RPMI8226 (cell line): ENCODE measurements at places on chromosomes 12 and 14.

- DNase-seq: peak; percentile 2
Observed at GRCh38 chr14:49769171-49769570, 1.2 kb downstream of the KLHDC2 start.

DNA sequence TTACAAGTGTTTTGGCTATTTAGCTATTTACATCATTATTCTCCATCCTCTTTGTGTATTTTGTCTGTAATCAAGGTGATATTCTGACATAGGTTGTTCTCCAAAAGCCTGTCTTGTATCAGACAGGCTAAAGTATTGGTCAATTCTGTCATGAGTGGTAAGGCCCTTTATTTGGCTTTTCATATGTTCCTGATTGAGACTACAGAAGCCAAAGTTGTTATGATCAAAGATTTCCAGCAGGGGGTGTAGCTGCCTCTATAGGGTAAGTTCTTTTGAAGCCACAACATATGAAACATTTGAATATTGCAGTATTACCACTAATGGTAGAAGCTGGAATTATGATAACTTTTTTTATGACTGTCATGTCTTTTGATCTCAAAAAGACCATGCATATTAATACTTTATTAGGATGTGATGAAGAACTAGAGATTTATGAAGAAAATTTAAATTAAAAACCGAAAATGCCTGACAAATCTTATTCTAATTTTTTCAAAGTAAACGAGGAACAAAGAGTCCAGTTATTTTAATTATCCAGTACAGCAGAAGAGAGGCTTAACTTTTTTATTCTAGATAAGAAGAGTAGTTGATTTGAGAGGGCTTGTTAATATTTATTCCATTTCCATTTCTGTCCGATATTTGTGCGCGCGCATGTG is 3.4 kb upstream of the ARHGAP5 start:
- DNase-seq: peak; percentile 71

DNA sequence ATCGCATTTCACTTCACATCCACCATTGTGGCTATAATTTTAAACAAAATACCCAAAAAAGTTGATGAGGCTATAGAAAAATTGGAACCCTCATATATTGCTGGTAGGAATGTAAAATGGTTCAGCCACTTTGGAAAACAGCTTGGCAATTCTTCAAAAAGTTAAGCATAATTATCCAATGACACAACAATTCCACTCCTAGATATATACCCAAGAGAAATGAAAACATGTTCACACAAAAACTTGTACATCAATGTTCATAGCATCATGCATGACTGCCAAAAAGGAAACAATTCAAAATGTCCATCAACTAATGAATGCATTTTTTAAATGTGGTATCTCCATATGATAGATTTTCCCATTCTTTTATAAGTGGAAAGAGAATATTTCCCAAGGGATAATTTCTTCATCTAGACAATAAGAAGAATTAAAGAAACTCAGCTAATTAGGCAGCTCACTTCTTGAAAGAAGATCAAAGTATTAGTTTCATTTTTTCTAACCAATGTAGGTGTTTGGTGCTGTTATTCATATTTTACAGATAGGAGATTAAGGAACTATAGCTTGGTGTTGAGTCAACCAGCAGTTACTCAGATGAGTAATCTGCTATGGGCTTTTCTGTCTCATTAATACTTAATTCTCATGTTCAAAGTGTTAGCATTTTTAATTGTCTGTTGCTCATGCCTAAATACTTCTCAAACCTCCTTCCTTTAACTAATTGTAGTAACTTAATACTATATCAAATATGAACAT is 32.8 kb downstream of the YEATS4 start:
- no peak for DNase-seq

GRCh38 chr12:3333583-3333982 is 157.4 kb upstream of the PRMT8 start:
- DNase-seq: no peak

GRCh38 chr14:73829526-73830431 is 21.9 kb upstream of the PTGR2 start:
- no peak for DNase-seq

GRCh38 chr12:109115758-109116610 is at the start of gene ACACB:
Gene ACACB, plus strand, starts transcription at chr12:109116587. Its CDS starts 22,819 bp downstream, at chr12:109139406.
- DNase-seq: no peak

- peak; percentile 36 for DNase-seq
Observed at GRCh38 chr12:132490422-132491137, 629 bp downstream of the FBRSL1 start.

DNA sequence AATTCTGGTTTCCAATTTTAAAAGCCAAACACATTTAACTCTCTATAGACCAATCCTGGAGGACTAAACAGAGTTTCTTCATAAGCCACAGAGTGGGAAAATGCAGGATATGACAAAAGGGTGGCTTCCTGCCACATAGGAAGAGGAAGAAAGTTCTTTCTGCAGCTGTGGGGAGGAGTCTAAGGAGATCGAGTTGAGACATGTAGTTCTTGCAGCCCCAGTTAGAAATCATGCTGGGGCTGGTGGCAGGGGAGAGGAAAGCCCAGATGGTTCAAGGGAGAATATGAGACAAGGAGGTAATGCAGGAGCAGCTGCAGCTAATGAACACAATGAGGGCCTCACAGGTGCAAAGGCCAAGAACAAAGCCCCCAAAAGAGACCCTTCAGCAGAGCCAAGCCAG is 85.0 kb upstream of the ARID2 start:
- peak; percentile 19 for DNase-seq

- DNase-seq: no peak
Observed at GRCh38 chr14:56172571-56172971, 54.4 kb downstream of the PELI2 start.

- no peak for DNase-seq
Observed at GRCh38 chr12:26630546-26631027, 202.4 kb downstream of the ITPR2 start.

DNA sequence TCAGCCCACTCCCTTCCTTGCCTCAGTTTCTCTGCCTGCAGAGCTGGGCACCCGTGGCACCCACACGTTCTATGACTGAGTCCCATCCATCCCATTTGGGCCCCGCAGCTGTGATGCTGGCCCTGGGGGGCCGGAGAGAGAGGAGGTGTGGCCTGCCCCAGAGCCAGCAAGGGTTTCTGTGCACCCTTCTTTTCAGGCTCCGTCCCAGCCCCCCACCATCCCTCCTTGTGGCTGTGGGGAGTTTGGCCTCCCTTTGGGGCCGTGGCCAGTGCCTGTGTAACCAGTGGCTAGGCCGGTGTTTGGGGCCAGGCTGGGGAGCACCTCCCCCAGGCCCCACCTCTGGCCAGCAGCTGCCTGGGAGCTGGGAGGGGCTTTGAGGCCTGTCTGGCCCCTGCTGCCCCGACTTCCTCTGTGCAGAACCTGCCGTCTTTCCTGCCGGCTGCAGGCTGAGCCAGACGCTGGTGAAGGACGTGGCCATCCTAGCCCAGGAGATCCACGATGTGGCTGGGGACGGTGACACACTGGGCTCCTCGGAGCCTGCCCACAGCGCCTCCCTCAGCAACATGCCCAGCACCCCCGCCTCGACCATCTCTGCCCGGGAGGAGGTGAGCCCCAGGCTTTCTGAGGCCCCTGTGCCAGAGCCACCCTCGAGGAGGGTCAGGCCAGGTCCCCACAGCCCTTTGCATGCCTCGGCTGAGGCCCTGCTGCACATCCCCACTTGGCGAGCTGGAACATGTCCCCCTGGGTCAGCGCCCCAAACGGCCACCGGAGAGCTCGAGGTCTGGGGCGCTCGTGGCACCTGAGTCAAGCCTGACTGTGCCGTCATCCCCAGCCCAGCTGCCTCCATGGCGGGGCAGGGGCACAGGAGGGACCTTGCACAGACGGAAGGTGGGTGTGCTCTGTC is 27.7 kb downstream of the CEP170B start:
- DNase-seq: no peak

DNA sequence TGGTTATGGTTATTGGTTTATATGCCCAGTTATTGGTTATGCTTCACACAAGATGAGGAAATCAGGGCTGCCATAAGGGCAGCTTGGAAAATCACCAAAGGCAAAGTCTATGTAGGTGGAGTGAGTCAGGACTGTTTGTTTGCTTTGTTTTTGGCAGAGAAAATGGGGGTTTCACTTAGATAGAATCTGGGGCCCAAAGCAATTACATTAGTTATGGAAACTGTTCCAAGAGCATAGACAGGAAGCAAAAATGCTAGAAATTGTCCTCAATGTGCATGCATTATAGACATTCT is 2.2 kb downstream of the VAMP1 start:
- no peak for DNase-seq

DNA sequence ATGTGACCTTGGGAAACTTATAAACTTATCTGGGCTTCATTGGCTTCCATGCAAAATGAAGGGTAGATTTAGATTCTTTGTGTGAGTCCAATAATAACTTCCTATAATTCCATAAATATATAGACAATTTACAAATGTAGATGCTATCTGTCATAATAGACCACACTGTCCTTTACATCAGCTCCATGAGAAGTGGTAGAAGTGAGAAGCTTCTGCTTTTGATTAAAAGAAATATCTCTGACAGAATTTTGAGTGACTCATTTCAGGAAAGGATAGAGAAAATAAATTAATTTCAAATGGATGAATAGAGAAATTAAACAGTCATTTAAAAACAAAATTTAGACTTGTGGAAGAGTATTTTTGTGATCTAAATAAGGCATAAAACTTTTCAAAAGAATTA is 329.7 kb upstream of the ATP2B1 start:
- no peak for DNase-seq

DNA sequence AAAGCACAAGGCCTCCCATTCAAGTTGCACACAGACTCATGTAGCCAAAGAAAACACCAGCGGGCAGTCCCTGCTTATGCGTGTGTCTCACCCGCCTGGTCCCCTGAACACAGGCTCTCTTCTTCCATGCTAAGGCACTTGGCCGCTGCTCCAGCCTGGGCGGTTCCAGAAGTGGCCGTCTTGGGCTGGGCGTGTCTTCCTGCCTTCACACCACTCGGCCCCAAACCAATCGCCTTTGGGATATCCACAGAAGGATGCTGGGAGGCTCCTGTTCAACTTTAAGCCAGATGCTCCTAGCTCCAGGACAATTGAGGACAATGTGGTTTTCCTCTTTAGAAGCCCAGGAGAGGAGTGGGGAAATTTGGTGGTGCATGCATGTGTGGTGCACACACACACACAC is 2.2 kb downstream of the SCARB1 start:
- DNase-seq: peak; percentile 36

DNA sequence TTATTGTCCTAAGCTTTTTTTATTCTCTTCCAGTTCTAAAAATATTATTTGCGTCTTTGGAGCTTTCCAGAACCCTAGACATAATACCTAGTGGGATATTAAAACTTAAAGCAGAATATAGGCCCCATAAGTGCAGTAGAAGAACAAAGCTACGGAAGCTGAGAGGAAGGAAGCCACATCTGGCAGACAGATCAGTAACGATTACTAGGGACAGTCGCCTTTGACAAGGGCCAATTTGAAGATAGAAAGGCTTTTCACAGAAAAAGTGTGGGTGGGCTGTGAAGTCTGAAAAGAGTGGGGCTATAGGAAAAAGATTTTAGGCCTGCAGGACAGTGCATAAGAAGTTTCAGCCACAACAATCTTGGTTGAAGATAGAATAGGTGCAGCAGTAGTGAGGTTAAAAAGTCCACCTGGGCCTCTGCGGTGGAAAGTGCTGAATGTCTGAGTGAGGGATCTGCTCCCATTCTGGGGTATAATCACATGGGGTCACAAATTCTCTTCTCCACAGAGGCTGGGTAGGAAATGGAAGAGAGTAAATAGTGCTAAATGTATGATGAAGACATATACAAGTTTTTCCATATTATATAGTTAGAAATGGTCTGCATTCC is 114.5 kb downstream of the CMAS start:
- DNase-seq: no peak

- no peak for DNase-seq
Observed at GRCh38 chr14:32230181-32230580, 27.1 kb upstream of the RNU6-8 start.
